Stimulated activated CD4-positive, alpha-beta T cell treated with anti-CD3 and anti-CD28 coated beads, Interleukin-12 subunit alpha, Interleukin-12 subunit beta, amount 100 ng/mL, for 4 hours (primary cell): ENCODE measurements at places on chromosomes 2 and 18.

- no peak for DNase-seq
These were observed 106.9 kb upstream of the ITGB6 start for GRCh38 chr2:160306985-160307384.

DNA sequence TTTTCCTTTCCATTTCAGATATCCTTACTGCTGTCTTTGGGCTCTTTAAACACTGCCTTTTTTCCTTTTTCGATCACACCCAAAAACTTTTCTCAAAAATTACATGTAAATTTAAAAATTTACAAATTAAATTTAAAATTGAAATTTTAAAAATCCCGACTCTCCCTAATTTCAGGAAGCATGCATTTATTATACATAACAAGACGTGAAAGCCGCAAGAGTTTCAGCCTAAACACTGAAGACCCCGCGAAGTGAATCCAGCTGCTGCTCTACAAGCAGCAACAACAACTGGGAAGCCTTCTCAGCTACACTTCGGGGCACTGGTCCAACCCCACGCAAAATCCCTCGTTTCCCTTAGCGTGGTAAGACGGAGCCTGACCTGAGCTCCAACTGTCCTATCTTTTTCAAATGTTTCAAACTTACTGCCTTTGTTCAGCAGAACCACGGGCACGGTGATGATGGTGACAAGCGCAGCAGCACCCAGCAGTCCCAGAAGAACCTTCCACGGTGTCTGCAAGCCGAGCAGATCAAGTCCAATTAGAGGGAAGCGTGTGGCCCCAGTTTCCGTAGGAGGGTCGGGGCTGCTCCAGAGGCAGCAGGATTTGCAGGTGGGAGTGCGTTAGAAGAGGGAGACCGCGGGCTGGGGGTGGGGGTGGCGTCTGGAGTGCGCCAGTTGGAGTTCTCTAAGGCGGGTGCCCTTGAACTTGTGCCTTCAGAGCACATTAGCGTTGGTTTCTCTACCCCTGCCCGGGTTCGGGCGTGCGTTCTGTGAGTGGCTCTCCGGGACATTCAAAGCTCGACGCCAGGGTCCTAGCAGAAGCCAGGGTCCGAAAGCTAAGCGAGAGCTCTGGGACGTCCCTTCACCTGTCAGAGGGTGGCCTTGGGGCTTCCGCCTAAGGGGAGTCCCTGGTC, 783 bp downstream of the DPP4 start:
- DNase-seq = no peak

DNA sequence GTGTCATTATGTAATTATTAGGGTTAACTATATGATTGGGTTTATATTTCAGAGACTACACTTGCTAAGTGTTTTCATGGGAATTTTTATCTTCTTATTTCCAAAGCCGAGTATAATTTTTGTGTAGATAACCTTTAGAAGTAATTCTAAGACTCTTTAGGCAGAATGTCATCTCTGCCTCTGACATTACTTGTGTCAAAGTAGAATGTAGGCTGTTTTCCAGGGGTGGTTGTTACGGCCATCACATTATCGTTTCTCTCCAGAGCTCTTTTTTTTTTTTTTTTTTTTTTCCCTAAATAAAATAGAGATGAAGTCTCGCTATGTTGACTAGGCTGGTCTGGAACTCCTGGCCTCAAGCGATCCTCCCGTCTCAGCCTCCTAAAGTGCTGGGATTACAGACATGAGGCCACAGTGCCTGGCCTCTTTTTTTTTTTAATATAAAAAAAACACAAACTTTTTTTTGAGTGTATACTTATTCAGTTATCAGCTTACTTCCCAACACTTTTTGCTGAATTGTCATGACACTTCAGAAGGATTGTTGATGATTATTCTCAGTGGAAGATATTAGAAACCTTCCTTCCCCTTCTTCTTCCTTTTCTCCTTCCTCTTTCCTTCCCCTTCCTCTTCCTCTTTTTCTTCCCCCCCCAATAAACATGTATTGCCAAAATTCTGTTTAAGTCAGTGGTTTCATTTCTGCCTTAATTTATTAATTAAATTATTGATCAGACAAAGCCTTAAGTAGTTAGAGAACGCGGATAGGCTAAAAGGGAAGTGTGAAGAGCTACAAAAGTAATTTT, 2.3 kb downstream of the PIKFYVE start:
- no peak for DNase-seq

DNA sequence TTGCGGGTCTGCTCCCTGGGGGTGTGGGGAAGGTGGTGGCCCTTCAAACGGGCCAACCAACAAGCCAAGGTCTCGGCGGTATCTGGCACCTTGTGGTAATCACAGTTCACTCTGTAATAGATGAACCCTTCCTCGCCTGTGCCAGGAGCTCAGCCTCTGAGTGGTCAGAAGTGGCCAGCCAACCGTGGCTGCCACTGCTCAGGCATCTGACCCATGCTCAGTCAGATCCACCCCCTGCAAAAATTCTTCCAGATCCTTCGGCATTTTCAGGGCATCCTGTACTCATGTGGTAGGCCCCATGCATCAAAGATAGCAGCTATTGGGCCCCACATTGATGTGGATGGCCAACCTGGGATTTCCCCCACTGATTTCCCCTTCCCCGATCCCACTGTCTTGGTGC, 39.6 kb upstream of the SERPINE2 start:
- DNase-seq = no peak

- DNase-seq = no peak
These were observed 13.8 kb downstream of the MRPL35 start for GRCh38 chr2:86213056-86213455.

- DNase-seq = no peak
These were observed 716.2 kb upstream of the FANCL start for GRCh38 chr2:58957188-58957840.

DNA sequence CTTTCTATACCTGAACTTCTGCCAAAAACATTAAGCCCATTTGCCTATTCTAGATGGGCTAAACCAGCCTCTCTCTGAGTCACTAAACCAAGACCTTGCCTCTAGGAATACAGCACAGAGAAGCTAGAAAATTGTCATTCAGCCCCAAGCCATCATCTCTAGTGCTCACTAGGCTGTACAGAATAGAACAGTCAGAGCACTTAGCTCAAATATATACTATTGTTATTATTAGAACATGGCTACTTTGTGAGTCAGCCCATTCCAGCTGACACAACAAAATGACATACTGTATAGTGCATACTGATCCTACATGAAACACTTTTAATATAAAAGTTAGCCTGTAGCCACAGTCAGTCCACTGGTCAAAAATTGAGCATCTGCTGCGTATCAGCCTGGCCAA, 418.8 kb downstream of the NRXN1 start:
- DNase-seq = no peak

GRCh38 chr2:36403675-36404230, 48.2 kb downstream of the CRIM1 start:
- no peak for DNase-seq

GRCh38 chr18:79465392-79465991, 69.8 kb downstream of the NFATC1 start:
- no peak for DNase-seq

DNA sequence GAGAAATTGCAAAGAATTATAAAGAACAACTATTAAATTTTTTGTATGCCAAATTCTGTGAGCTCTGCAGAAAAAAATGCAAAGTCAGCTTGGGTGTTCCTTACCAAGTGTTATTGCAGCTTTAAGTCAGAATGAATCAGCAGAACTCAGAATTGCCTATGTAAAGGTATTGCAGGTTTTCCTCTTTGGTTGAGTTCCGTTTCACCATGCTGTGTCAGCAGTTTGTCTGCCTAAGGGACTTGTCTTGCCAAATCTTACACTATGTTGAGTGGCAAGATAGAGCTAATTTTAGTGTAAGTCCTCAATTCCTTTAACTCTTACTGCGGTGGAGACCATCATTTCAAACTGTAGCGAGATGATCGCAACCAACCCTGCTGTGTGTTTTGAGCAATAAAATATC, 38.8 kb downstream of the ADAM23 start:
- no peak for DNase-seq

GRCh38 chr2:242011167-242011513, 141.6 kb downstream of the RTP5 start:
- DNase-seq = no peak

GRCh38 chr2:230601510-230601909, 111.1 kb upstream of the CAB39 start:
- DNase-seq = no peak

DNA sequence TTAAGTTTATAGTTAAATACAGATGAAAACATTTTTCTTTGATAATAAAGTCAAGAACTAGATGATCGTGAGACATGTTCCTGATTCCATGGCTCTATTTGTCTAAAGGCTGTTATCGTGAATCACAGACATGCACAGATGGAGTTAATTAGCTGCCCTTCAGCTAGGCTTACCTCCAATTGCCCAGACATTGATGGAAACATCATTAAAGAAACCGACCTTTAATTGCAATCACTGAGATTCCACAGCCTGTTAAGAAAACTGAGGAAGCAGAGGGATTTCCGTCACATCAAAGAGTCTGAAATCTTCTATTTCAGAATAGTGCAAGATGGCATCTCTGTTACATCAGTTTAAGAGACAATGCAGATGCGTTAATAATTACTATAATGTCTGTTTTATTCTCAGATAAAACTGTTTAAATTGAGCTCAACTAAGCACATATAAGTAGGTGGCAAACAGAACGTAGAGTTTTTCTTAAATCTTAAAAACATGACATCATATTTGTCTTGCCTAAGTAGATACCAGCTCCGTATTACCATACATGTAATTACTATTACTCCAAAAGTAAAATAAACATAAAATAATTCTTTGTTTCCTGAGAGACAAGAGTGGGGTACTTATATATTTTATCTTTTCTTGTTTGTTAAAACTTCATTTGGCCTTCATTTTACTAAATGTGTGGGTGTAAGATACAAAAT, 23.9 kb upstream of the CRACDL start:
- no peak for DNase-seq

DNA sequence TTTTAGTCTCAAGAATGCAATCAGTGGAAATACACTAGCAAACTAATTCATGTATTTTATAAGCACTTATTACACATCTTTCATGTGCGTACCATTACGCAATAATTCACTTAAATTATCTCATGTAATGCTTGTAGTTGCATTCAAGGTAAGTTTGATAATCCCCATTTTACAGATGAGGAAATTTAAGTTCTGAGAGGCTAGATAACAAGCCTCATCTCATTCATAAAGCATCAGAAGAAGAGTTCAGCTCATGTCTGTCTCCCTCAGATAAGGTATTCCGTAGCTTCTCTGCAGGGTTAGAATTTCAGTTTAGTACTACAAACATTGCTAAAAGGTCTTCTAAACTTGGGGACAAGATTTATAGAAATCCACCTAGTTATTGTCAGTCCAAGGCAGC, 47.8 kb downstream of the HNMT start:
- DNase-seq = no peak

- DNase-seq = no peak
These were observed 194.5 kb downstream of the UBE2E3 start for GRCh38 chr2:181174611-181175580.

DNA sequence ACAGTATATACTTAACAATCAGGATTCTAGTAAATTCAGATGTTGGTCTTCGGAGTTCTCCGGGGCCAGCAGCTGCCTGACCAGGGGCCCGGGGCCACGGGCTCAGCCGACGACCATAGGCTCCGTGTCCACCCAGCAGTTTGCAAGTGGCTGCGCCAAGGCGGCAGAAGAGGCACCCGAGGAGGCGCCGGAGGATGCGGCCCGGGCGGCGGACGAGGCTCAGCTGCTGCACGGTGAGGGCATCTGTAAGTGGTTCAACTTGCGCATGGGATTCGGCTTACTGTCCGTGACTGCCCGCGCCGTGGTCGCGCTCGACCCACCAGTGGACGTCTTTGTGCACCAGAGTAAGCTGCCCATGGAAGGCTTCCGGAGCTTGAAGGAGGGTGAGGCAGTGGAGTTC, 136.3 kb downstream of the NUP35 start:
- DNase-seq = no peak

DNA sequence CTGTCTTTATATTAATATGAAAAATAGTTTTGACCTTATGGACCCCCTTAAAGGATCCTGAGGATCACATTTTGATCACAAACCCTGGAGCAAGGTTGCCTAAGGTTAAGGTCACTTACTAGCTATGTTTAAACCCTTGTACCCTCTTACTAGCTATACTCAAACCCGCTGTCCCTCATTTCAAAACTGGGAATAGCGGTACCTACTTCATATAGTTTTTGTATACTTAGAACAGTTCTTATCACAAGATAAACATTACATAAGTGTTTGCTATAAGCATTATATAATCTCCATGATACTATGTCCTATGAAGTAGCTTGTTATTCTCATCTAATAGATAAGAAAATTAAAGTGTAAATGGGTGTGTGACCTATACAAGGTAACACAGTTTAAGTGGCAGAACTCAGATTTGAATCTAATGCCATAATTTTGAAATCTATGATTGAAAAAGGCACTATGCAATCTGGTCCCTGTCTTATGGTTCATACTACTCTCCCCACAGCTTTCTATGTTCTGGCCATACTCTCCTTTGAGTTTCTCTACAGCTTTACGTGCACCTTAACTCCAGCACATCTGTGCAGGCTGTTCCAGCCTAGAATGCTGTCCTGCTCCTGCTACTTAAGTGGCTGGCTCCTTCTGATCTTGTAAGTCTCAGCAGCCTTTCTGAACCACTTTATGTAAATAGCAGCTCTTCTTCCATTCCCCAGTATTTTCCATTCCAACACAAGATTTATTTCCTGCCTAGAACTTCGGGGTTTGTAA, 30.4 kb downstream of the HYCC2 start:
- no peak for DNase-seq
